ENCODE measurements at places on chromosomes 6 and 20.

DNA sequence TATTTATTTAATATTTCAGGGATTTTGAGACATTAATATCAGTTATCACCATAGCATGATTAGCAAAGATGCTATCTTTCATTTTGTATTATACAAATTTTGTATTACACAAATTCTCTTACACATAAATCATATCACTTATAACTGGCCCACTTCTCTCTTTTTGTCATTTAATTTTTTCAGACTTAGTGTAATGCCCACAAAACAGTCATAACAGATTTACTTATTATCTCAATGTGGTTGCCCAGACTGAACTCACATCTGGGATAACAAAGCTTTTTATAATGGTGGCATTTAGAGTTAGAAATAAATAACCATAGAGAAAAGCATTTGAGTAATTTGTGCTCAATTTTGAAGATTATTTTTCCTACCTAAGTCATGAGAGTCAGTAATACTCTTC is 148.3 kb downstream of the TFAP2B start:
- DNase-seq = no peak

- no peak for DNase-seq
Measured at GRCh38 chr6:168625602-168626001, 184.6 kb downstream of the SMOC2 start.

GRCh38 chr6:85677234-85677956 is 34.7 kb upstream of the SYNCRIP start:
- DNase-seq = peak; percentile 33

DNA sequence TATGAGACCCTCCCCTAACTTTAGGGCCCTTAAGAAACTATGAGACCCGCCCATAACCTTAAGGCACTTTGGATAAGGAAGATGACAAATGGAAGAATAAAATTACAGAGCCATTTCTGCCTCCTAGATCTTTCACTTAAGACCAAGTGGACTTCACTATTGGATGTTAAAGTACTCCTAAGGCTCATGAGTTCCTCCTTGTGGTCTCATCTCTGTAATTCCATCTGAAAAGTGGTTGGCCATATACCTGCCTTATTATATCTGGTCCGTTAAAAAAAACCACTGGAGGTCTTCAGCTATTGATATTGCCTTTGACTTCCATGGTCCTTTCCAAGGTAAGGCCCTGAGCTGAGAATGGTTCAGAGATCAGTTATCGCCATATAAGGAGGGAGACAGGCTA is 310.3 kb downstream of the EYA4 start:
- DNase-seq = peak; percentile 14

- DNase-seq = peak; percentile 36
Measured at GRCh38 chr6:45072016-45072415, 256.1 kb upstream of the RUNX2 start.

DNA sequence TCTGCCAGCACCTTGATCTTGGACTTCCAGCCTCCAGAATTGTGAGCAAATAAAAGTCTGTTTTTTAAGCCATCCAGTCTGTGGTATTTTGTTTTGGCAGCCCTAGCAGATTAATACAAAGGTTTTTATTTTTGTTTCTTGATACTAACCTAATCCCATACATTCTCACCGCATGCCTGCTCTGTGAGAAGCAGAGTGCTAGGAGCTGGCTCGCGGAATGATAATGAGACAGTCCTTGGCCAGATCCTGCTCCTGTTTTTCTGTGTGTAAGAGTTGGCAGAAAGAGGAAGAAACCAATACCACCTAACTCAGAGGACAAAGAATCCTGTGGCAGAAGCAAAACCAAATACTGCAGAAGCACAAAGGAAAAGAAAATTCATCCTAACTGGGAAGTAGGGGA is 82.6 kb downstream of the KIF16B start:
- DNase-seq = no peak

DNA sequence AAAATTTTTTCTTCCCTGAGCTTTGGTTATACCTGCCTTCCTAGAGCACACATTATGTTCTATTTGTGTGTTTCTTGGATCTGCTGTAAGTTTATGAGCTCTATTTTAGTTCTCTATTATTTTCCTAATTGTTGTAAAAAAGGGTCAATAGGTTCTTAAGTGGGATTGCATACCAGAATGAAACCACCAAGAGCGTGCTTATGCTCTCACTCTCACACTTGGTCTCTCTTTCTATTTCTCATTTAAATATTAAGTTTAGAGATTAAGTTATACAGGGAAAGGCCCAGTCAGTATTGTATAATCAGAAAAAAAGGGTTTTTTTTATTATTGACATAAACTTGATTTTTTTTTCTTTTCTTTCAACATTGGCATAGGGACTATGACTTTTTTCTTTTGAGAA is 96.8 kb downstream of the RIMS1 start:
- no peak for DNase-seq

- no peak for DNase-seq
Measured at GRCh38 chr6:84460491-84460890, 233.0 kb upstream of the CEP162 start.

- DNase-seq = no peak
Measured at GRCh38 chr6:112321941-112322424, 25.1 kb upstream of the RFPL4B start.

- no peak for DNase-seq
Measured at GRCh38 chr6:50128420-50129005, 78.8 kb upstream of the DEFB112 start.

GRCh38 chr6:43804550-43805223 is 34.7 kb downstream of the VEGFA start:
- no peak for DNase-seq

DNA sequence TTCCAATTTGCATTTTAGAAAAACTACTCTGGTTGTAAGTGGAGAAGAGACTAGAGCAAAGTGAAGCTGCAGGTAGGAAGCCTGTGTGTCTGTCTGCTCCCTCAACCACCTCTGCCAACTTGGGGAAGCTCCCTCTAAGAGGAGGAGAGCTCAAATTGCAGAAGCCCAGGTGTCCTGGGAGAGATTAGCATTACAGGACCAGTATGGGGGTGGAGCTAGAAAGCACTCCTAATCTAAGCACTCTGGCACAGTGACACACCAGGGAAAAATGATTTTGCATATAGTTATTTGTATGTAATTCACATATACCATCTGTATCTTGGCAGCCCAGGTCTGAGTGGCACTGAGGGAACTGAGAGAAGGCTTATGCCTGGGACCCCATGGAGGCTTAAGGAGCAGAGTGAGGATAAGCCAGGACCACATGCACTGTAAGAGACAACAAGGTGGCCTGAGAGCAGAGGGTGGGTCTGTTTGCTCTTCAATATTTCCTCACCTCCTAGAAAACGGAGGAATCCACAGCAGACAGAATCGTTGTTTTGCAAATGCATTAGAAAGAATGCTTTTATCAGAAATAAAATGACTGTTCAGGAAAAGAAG is 13.6 kb downstream of the GSTA2 start:
- DNase-seq = no peak

- no peak for DNase-seq
Measured at GRCh38 chr6:157478926-157479325, 97.9 kb downstream of the ZDHHC14 start.

- peak; percentile 18 for DNase-seq
Measured at GRCh38 chr6:32046450-32047083, 8.4 kb downstream of the CYP21A2 start.

DNA sequence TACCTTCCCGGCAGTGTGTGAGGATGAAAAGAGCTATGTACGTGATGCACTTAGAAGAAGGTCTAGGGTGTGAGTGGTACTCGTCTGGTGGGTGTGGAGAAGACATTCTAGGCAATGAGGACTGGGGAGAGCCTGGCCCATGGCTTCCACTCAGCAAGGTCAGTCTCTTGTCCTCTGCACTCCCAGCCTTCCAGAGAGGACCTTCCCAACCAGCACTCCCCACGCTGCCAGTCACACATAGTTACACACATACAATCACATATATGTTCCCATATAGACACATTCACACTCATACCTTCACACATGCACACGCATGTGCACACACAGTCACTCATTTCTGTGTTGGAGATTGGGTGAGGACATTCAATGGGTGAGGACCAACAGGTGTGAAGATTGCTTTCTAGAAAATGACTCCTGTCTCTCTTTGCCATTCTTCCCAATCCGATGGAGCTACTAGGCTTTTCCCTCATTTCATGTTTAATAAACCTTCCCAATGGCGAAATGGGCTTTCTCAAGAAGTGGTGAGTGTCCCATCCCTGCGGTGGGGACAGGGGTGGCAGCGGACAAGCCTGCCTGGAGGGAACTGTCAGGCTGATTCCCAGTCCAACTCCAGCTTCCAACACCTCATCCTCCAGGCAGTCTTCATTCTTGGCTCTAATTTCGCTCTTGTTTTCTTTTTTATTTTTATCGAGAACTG is 30.4 kb downstream of the SRSF3 start:
- DNase-seq = no peak

DNA sequence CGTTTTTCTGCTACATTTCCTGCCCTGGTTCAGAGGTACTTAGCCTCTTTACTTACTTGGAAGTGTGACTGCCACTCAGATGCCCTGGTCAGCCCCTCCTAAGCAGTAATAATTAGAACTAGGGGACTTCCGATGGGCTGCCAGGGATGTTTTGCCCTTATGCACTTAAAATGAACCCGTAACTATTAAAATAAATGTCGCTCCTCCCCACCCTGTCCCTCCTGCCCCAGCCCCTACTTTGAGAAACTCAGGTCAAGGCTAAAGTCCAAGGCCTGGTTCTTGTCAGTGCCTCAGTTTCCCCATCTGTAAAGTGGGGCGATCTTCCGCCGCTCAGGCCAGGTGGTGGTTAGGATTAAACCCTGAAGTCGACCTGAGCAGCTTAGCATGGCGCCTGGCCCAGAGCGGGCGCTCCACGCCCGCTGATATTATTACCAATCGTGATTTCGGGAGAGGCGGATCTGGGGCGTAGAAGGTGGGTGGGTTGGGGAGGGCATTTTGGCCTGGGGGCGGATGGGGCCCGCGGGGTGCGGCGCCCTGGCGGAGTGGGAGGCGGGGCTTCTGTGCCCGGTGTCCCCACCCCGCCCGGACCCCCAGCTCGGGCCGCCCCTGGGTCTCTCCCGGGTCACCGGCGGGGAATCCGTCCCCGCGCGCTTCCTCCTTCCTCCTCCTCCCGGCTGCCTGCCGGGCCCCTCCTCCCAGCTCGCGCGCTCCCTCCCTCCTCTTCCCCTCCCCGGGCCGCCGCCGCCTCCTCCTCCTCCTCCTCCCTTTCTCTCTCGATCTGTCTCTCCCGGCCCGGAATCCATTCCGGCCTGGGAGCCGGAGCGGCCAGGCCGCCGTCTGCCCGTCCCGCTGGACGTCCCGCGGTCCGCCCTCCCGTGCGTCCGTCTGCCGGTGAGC is at the start of gene SRC:
Gene SRC (plus strand): TSS at position 802 of the 897 bp plus-strand sequence. CDS start 38,014 bp downstream, outside the sequence.
- peak; percentile 76 for DNase-seq

DNA sequence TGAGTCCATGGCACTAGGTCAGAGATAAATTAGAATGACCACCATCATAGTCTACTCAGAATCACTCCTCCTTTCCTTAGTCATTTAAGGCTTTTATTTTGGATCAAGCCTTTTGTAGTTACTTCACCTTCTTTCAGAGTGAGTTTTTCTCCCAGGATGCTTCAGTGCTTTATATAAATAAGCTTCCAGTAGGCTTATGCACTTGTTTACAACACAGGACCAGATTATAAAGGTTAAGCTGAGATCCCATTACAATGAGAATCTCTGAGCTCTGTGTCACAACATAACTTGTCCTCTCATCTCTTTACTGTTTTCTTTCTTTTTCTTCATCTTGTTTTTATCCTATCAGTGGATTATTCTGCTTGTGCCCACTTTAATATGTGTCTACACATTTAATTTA is 47.9 kb downstream of the CEP57L1 start:
- peak; percentile 44 for DNase-seq

DNA sequence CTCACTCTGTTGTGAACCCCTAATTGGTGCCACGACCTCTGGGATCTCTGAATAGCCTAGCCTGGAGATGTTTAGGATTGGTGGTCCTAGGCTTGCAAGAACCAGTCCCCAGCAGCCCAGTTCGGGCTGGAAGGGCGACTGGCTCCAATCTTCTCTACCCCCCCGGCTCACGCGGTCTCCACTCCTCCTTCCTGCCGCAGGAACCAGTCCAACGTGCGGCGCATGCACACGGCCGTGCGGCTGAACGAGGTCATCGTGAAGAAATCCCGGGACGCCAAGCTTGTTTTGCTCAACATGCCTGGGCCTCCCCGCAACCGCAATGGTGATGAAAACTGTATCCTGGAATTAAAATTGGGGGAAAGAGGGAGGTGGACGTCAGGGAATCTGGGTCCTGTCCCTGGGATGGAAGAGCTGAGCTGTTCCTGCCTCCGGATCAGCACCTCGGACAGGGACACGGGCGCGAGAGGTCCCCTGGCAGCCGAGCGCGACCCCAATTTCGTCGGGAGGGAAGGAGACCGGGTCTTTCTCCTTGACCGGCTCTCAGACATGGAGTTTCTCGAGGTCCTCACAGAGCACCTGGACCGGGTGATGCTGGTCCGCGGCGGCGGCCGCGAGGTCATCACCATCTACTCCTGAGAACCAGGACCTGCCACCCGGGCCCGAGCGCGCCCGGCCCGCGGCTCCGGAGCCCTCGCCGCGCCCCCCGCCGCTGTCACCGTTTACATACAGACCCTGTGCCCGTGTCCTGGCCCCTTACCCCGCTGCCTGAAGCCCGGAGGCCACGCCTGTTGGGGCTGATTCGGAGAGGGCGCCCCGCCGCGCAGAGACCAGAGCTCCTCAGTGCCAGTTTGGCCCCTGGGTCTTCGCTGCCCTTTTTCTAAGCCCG is 28.2 kb downstream of the SLC12A5 start:
- peak; percentile 24 for DNase-seq

- DNase-seq = peak; percentile 85
Measured at GRCh38 chr6:106574741-106575458, 54.4 kb downstream of the RTN4IP1 start.

GRCh38 chr6:21909321-21909720 is 315.8 kb downstream of the SOX4 start:
- no peak for DNase-seq

DNA sequence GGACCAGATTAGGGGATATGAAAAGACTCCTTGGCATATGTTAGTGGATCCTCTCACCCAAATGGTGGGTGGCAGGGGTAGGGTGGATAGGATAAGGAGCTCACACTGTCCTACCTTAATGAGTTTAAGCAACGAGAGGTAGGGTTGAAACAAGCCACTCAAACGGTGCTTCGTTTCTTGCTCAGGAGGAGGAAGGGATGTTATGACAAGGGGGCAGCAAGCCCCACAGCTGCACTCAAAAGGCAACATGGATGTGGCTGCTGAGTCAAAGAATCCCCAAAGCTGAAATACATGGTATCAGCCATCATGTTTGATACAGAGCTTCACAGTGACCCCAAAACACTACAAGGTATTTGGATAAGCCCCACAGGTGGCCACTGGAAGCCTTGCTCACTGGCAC is 8.4 kb upstream of the IDH3B start:
- no peak for DNase-seq

All from fibroblast of gingiva (primary cell).